ENCODE measurements at places on chromosomes 13 and 19.
A peak's percentile ranks its signal among the peaks of the same experiment; 100 is the strongest.

DNA sequence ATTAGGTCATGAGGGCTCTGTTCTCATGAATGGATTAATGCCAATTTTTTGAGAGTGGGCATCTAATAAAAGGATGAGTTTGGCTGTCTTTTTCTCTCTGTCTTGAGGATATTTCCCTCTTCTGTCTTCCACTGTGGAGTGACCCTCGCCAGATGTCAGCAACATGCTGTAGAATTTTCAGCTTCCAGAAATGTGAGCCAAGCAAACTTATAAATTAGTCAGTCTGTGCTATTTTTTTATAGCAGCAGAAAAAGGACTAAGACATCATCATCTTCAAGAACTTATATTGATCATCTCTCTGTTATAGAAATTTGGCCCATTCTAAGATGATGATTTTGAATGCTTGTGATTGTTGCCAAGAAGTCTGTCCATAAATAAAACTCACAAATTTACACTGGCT, 431.4 kb downstream of the FGF9 start:
- DNase-seq, result no peak

DNA sequence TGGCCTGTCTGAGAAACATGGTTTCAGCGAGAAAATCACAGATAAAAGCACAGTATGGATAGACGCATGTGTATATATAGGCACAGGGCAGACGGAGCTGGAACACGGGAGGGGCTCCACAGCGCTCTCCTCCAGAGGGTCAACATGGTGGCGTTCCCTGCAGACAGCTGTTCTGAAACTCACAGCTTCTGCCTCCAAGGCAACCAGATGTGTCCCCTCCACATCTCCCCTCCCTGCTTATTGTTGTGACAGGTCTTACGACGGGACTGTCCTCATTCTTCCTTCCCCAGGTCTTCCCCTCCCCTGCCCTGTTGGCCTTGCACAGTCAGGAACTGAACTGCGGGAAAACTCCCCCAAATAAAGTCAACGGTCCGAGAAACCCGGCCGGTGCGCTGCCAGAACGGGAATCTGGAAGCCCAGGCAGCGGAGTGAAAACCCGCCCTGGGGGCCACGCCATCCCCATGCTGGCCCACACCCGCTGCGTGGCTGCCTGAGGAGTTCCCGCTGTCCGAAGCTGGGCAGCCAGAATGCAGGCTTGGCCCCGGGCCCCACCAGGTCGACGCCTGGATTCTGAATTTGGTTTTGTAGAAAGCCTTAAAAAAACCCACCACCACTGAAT, 2.6 kb upstream of the TIMM13 start:
- DNase-seq, result no peak

DNA sequence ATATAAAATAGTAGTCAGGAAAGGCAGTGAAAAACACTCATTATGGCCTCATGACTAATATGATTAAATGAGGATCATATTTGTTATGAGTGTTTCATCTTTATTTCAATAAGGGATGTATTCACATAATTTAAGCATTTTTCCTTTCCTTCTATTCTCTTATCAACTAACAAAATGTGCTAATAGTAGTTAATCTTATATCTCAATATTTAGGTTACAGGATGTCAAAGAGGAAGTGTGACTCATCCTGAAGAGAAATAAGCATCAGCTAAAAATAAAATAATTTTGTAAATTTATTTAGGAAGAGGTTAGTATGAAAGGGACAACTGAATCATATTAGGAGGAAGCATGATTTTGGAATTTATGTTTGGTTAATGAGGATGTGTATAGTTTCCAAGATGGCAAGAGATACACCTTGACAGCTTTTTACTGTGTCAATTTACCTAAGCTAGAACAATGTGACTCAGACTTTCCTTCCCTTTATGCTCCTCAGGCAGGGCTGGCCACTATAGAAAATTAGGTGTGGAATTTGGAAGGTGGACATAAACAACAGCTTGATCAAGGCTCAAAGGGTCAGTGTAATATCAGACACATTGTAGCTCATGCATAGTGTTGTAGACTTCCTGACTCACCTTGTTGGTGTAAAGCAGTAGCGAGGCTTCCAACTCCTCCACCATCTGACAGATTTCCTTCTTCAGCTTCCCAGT, 172.7 kb downstream of the SLITRK1 start:
- no peak for DNase-seq

- no peak for DNase-seq
Observed at GRCh38 chr19:16340092-16340491, 15.5 kb downstream of the KLF2 start.

GRCh38 chr13:62087124-62087523, 671.5 kb upstream of the PCDH20 start:
- no peak for DNase-seq

GRCh38 chr19:608155-609003, 18.7 kb downstream of the HCN2 start:
- no peak for DNase-seq

- DNase-seq, result peak; percentile 37
Observed at GRCh38 chr13:98535501-98536354, 41.2 kb downstream of the STK24 start.

GRCh38 chr13:51620165-51620983, 36.1 kb downstream of the WDFY2 start:
- peak; percentile 76 for DNase-seq

- DNase-seq, result no peak
Observed at GRCh38 chr13:69291292-69291906, 816.2 kb upstream of the ATXN8OS start.

GRCh38 chr13:93450191-93450621, 223.6 kb downstream of the GPC6 start:
- DNase-seq, result no peak

DNA sequence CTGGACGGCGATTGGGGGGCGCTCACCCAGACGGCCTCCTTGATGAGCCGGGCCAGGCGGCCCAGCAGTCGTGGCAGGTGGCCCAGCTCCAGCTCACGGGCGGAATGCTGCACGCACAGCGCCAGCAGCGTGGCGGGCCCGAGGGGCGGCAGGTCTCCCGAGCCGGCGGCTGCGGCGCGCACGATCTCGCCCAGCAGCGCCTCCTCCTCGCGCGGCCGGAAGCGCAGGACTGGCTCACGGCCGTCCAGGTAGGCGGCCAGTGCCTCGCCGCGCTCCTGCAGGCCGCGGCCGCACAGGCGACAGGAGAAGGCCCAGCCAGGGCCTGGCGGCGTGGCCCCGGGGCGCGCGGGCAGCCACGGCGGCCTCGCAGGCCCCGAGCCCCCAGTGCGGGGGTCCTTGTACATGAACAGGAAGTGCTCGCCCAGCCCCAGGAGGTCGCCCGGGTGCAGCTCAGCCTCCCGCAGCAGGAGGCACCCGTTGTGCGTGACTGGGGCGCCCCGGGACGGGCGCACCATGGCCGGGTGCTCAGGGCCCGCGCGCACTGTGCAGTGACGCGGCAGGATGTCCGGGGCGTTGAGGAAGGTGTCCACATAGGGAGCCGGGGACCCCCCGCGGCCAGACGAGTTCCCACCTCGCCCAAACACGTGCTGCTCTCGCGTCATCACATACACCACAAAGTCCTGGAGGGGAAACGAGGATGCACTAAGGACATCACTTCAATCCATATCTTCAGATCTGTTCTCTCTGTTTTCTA, 9.6 kb upstream of the MAMSTR start:
- no peak for DNase-seq

DNA sequence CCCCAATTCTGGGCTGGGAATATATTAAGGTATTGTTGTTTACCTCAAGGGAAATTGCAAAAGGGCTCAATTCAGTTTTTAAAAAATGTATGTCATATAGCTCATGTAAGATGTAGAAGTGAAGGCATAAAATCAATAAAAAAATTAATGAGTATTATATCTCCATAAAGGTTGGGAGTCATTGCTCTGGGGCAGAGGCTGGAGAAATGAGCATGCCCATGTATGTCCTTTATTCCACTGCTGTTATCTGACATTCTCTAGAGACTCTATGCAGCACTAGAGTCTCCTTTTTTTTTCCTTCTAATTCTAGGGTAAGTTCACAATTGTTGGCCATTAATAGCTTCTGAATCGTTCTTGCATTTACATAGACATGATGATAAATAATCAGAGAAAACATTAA, 394.8 kb downstream of the KLF12 start:
- DNase-seq, result no peak

DNA sequence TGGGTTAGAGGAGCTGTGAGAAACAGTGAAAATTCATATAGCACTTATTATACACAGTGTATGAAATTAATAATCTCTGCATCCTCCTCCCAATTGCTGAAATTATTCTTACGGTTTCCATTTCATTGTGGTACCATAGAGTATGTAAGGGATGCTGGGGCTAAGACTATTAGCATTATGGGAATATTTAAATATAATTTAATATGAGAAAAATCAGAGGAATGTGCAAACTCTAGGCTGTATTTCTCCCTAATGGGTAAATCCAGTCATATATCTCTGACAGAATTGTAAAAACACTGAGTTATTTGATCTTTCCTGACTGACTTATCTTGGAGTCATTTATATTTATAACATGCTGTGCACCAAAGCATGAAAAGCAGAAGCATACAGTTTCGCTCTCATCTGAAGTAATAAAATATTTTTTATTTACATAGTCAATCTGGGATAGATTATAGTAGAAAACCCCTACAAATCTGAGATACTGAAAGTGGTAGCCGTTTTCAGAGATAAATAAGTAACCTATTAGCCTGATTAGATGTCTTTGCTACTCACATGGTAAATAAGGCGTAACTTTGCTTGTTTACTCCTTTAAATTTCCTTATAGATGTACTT, 34.9 kb downstream of the LRCH1 start:
- no peak for DNase-seq

DNA sequence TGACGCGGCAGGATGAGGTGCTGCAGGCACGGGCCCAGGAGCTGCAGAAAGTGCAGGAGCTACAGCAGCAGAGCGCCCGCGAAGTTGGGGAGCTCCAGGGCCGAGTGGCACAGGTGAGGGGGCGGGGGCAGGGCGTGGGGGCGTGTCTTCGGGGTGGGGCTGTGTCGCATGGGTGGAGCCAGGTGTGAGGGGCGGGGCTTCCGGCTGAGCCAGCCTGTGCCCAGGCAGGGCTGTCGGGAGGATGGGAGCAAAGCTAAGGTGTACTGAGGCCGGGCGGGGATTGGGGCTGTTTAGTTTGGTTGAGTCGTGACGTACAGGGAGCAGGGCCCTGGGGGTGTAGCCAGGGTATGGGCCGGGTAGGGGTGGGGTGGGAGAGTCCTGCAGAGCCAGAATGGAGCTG, 62.3 kb downstream of the KCNC3 start:
- no peak for DNase-seq

DNA sequence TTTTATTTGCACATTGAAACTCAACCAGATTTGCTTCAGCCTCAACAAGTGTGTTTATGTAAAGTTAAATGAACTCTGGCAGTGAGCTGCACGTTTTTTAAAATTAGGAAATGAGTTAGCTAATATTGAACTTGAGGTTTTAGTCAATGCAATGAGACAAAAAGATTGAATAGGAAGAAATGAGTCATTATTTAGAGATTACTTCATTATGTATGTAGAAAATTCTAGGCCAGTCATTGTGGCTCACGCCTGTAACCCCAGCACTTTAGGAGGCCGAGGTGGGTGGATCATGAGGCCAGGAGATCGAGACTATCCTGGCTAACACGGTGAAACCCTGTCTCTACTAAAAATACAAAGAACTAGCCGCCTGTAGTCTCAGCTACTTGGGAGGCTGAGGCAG, 22.8 kb upstream of the CD70 start:
- no peak for DNase-seq

- no peak for DNase-seq
Observed at GRCh38 chr19:18717601-18718000, 34.1 kb downstream of the CRTC1 start.

- no peak for DNase-seq
Observed at GRCh38 chr13:77999746-78000145, 81.1 kb upstream of the EDNRB start.

GRCh38 chr19:39167461-39168257, 29.1 kb upstream of the NCCRP1 start:
- no peak for DNase-seq

DNA sequence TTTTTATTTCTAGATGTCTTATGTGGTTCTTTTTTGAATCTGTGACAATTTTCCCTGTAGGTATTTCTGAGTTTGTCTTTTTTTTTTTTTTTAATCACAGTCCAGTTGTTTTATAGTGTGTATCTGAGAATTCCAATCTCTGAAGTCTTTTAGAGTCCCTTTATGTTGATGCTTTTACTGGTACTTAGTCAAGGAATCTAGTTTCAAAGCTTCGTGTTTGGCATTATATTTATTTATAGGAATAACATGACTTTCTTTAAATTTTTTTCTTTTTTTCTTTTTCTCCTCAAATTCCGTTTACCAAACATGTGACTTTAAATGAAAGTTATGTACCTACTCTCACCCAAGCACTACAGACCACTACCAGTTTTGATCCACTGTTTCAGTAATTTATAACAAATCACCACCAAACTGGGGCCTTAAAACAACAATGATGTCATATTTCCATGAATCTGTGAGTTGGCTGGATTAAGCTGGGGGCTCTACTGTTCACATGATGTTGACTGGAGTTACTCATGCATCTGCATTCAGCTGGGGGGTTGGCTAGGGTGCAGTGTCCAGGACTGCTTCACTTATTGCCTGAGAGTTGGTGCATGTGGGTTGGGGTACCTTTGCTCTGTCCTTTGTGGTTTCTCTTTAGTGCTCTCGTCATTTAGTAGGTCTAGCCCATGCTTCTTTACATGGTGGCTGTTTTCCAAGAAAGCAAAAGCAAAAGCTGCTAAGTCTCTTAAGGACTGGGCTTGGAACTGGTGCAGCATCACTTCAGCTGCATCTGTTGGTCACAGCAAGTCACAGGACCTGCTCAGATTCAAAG, 22.3 kb downstream of the KCTD4 start:
- no peak for DNase-seq

GRCh38 chr13:22648320-22648801, 532.4 kb upstream of the SGCG start:
- DNase-seq, result no peak

DNA sequence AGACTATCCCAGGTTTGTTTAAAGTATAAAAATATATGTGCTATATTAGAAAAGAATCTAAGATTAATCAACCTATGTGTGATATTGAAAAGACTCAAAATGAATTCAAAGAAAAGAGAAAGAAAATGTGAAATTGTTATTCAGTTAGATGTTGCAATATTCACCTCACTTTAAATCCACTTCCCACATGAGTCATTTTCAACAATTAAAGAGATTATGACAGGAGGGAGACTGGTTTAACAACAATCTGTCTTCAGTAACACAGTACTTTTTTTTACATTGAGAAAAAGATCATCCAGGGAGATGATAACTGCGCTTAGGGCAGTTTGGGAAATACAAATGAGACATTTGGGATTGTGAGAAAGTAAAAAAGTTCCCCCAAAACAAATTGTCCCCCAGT, 1246.2 kb downstream of the SLITRK1 start:
- DNase-seq, result no peak

DNA sequence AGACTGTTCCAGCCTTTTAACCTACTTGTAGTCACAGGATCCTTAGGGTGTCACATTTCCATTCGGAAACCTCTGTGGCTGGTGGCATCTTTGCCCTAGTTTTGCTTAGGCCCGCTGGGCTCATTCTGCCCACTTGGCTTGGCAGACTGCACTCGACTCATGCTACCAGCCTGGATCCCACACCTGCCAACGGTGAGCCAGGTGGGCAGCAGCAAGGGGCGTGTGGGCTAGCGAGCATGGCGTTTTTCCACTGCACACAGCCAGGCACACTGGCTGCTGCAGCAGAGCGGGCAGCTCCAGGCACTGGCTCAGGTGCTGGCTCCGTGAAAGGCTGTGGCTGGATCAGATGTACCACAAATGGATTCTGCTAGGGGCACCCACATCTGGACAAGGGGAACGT, 838.2 kb downstream of the SLITRK6 start:
- DNase-seq, result no peak

- no peak for DNase-seq
Observed at GRCh38 chr13:19093369-19093768, 88.3 kb downstream of the TUBA3C start.
